ENCODE measurements at places on chromosomes 7 and 10.

GRCh38 chr10:23405540-23405939 is 33.3 kb upstream of the OTUD1 start:
- DNase-seq = no peak

DNA sequence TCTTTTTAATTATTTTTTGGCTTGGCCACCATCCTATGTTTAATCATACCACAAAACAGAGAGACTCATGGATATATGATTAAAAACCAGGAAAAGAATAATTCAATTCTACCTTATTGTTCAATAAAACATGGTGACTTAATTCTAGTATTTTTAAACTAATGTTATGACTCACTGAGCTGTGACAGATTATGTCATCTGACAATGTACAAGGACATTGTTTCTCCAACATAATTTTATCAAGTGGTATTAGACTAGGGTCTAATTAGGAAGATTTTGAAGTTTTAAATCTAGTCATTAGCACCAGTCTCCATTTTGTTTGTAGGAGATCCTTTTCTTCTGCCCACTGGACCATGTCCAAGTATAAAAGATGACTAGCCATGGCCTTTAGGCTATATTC is 199.3 kb upstream of the MDFIC start:
- DNase-seq = no peak

GRCh38 chr7:35734001-35734483 is 39.1 kb upstream of the HERPUD2 start:
- no peak for DNase-seq

DNA sequence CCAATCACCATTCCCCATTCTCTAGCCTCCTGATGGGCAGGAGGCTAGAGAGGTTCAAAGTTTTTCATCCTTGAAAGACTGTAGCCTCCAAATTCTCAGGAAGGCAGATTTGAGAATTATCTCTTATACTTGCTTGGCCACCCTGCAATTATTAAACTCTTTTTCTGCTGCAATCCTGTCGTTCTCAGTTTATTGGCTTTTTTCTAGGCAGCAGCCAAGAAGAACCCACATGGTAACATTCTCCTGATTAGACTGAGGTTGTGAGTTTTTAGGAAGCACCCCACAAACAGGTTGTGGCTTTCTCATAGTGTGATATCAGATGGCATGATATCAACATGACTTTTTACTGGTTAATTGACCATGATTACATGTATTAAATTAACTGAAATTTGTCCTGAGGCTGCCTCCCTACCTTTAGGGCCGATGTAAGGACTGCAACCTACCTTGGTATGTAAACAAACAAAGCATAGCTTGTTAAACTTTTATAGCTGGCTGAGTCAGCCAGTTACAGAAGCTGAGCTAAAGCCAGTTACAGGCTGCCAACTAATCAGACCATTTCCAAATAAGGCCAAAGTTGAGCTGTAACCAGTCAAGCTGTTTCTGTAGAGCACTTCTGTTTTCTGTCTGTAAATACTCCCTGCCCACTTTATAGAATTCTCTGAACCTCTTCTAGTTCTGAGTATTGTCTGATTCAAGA is 3.2 kb upstream of the ZNF248 start:
- DNase-seq = peak; percentile 40

DNA sequence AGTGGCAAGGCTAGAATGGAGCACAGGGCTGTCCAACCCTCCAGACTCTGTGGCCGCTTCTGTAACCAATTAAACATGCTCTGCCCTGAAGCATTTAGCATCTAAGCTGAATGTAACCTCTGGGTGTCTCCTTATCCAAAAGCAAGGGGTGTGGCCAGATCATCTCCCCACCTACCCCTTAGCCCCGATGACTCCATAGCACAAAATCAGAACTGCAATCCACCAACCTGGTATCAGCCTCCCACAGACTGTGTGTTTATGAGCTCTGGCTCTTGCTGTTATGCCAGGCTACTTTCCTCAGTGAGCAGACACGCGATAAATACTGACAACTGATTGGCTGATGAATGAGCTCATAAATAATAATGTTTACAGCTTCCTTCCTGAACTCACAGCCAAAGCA is 3.2 kb downstream of the FRMD4A start:
- no peak for DNase-seq

GRCh38 chr7:71687286-71687685 is 555.3 kb downstream of the GALNT17 start:
- no peak for DNase-seq

DNA sequence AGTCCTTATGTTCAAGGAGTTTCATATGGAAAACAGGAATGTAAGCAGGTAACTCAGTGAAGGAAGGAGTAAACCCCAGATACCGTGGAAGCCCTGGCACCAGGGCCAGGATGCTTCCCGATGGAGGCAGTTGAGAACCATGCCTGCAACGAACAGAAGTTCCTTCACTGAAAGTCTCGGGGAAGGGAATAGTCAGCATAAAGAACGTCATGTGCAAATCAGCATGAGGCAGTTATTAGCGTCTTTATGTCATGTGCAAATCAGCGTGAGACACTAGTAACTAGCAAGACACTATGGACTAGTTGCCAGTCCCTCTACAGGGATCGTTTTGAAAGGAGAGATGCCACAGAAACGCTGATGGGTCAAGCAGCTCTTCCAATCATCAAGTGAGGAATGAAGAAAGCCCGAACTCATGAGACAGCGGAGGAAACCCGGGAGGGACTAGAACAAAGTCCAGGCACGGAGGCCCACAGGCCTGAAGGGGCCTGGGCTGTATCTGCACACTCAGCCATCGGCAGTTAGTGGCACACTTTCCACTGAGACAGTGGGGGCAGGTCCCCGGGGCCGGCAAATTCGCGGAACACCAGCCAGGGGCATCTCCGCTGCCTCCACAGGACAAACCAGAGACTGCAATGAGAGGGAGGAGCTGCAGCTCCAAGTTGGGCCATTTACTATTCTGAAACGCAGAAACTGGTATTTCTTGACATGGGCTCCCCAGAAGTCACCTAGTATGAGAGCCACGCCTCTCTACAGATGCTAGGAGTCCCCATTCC is 109.6 kb downstream of the SFMBT2 start:
- no peak for DNase-seq

GRCh38 chr7:42972699-42973500 is 40.7 kb downstream of the MRPL32 start:
- DNase-seq = peak; percentile 90

DNA sequence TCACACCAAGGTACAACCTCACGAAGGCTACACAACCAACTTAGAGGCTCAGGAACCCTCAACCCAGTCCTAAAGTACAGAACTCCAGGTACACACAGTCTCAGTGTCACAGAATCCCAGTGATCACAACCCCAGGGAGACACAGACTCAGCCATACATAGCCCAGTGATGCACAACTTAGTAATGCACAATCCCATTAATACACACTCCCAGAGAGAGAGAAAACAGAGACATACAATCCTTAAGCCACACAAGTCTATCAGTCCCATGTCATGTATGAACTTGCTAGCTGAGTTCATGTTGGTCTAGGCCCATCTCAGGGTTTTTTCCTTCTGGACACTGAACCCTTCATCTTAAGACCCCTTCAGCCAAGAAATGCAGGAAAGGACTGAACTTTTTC is 4.6 kb downstream of the KCNIP2 start:
- no peak for DNase-seq

DNA sequence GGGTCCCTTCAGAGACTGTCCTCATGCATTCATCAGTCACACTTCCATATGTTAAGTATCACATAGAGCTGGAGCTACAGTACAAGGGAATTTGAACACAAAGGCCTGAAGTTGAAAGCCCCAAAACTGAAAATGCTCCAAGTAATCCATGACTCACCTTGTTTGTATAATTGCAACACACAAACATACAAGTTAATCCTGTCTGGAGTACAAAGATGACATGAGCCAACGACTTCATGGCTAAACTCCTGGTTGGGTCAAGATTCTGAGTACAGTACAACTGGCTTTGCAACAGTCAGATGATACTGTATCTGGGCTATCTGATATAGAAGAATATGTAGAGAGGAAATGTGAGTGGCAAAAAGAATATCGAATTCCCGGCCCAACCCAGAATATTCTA is 73.1 kb upstream of the AASS start:
- no peak for DNase-seq

GRCh38 chr10:44322137-44322536 is 62.8 kb downstream of the CXCL12 start:
- no peak for DNase-seq

- no peak for DNase-seq
Measured at GRCh38 chr10:3054183-3054850, 13.0 kb upstream of the PFKP start.

DNA sequence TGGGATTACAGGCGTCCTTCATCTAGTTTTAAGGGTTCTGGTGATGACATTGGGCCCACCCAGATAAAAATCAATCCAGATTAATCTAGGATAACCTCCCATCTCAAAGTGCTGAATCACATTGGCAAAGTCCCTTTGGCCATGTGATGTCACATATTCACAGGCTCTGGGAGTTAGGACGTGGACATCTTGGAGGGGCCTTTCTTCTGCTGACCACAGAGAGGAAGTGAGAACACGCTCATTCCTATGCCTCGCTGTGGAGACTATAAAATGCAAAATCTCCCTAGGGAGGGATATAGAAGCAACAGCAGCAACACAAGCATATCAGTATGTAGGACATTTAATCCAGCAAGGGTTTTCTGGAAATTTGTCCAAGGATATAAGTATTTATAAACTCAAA is 266.0 kb upstream of the PITRM1 start:
- no peak for DNase-seq

DNA sequence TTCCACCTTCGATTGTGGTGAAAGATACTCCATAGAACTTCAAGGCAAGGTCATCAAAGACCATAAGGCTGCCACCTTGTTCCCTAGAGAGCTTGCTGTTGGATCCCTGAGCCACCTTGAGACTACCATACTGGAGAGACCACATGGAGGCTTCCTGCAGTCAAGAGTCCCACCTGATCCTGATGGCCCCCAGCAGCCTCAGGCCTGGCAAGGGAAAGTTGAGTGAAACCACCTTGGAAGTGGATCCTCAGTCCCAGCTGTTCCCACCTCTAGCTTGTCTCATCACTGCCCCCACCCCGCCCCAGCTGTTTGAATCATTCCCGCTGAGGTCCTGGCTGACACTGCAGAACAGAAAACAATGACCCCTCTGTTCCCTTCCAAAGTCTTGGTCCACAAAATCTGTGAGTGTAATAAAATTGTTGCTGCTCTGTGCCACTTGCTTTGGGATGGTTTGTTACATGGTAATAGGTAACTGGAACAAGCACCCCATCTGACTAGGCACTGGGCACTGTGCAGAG is 32.0 kb downstream of the PRLHR start:
- DNase-seq = no peak

- no peak for DNase-seq
Measured at GRCh38 chr7:147811923-147812322, 778.6 kb upstream of the C7orf33 start.

DNA sequence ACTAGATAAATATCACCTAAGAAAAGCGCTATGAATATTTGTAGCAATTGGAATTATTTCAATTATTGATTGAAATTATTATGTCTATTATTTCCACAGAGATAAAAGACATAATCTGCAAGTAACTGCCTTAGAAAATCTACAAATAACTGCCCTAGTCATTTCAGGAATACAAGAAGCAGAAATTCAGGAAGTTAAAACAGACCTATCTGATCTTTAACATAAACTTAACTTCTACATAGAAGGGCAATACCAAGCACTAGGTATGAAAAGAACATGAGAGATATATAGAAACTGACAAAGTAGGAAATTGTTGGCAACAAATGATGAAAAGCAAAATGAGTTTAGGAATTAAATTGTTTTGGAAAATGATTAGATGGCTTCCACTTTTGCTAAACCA is 31.8 kb upstream of the AKR1B10 start:
- DNase-seq = no peak

- no peak for DNase-seq
Measured at GRCh38 chr10:120262857-120263547, 194.0 kb upstream of the PLPP4 start.

DNA sequence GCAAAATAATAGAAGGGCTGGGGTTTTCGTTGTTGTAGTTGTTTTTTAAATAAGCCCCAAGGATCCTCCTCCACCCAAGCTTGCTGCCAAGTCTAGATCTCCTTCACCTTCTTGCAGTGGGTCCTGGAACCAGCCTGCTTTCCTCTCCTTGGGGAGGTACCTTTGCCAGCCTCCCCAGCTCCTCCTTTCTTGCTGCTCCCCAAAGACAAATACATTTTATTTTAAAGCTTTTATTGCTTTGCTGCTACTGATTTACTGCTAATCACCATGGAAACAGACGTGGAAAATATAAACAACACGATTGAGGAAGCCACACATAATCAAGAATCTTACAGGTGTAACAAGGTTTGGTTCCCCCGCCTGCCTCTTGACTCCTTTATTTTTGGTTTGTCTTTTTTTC is 17.4 kb upstream of the SLF2 start:
- no peak for DNase-seq

GRCh38 chr10:80136134-80136571 is 3.6 kb downstream of the PLAC9 start:
- DNase-seq = peak; percentile 80

GRCh38 chr10:131772441-131772840 is 128.4 kb upstream of the PPP2R2D start:
- DNase-seq = no peak

- no peak for DNase-seq
Measured at GRCh38 chr10:131656431-131656841, 244.4 kb upstream of the PPP2R2D start.

- no peak for DNase-seq
Measured at GRCh38 chr10:50936335-50936734, 50.9 kb upstream of the A1CF start.

DNA sequence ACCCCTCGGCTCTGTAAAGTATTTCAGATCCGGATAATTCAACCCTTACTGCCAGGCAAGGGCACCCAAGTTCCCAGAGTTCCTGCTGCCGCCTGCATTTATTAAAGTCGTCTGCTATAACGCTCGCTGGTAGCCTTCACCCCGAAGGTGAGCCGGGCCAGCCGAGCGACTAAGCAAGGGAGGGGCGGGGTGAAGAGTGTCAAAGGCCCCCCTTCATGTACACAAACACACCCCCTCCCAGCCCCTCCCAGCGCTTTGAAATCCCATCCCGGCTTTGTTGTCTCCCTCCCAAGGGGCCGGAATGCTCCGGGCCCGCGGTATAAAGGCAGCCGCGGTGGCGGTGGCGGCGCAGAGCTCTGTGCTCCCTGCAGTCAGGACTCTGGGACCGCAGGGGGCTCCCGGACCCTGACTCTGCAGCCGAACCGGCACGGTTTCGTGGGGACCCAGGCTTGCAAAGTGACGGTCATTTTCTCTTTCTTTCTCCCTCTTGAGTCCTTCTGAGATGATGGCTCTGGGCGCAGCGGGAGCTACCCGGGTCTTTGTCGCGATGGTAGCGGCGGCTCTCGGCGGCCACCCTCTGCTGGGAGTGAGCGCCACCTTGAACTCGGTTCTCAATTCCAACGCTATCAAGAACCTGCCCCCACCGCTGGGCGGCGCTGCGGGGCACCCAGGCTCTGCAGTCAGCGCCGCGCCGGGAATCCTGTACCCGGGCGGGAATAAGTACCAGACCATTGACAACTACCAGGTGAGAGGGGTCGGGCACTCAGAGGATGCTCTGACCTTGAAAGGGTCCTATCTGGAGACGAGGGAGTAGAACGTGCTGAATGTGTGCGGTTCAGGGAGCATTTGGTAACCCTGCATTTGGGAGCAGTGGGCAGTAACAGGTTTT is at the start of gene DKK1:
DKK1 (plus strand) TSS at position 349 of the 889 bp plus-strand sequence; CDS start at position 503, 154 bp downstream.
- peak; percentile 95 for DNase-seq

- DNase-seq = no peak
Measured at GRCh38 chr10:68109331-68109730, at the start of gene MYPN. Gene MYPN (plus strand): TSS chr10:68109488. CDS start chr10:68121439, 11,951 bp downstream.

Measured in AG08395 (cell line).